Activated CD4-positive, alpha-beta T cell treated with anti-CD3 and anti-CD28 coated beads, Interleukin-2, amount 10 ng/mL, durations not matched to agents 7 days and 5 days (primary cell): ENCODE measurements at places on chromosomes 7 and 10. TPM values are rescaled to one million over a fixed set of nuclear protein-coding genes. Genes with fewer than 3 reads are reported as not detected.

DNA sequence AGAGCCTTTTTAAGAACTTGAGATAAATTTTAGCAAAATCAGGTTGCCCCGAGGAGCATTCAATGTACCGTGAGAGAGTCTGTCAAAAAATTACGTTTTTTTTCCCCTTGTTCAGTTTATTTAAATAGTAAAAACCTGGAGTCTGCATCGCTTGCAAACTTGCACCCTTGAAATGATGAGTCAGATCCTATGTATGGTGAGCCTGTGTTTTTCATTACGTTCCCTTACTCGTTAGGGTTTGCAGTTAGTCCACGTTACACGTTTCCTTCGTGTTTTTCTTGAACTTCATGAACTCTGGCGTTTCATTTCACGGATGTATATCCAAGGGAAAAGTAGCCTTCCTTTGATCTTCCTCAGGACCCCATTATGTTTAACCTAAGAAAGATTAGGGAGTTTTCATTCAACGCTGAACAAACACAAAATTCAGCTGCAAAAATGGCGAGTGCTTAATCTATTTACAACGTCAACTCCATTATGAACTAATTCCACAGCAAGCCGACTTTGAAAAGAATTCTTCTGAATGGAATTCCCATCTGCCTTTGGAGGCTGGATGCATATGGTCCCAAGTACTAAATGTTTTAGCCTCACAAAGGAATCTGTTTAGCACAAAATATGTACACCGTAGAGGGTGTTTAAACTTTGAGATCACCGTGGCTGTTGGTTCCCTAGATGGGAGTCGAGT lies 182.4 kb downstream of the MYOF start:
- DNase-seq: no peak

GRCh38 chr7:101939136-101939695 lies 121.8 kb downstream of the CUX1 start:
- DNase-seq: no peak

FKBP6 gene
- total RNA-seq: not detected

DNA sequence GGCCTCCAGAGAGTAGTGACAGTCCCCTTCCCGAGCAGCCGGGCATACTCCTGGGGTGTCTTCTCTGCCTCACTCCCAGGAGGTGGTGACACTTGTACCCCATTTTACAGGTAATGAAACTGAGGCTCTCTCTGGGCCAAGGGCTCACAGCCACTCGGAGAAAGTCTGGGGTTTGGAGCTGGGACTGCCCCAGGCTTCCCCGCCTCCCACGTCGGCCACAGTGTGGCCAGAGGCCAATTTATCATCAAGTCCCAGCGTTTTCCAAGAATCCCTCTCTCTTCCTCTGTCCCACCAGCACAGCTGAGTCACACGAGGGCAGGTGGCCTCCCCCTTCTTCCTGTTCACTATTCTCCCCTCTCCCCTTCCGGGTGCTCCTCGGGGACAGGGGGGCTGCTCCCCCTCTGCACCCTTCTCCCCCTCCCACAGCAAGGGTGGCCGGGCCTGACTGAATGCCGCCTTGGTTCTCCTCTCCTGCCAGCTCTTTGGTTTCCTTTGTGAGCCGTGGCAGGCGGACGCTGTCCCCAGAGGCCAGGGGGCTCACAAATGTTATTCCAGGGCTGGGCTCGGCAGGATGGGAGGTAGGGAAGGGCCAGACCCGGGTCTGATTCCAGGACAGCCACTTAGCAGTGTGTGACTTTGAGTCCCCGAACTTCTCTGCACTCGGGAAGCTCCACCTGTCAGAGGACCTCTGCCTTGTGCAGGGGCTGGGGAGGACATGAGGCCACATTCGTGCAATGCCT lies 17.7 kb downstream of the CLIP2 start:
- no peak for DNase-seq

GRCh38 chr7:27148756-27149641 lies 1.4 kb upstream of the HOXA6 start:
- DNase-seq: no peak

GRCh38 chr7:20892776-20893175 lies 106.1 kb upstream of the SP8 start:
- DNase-seq: no peak

DNA sequence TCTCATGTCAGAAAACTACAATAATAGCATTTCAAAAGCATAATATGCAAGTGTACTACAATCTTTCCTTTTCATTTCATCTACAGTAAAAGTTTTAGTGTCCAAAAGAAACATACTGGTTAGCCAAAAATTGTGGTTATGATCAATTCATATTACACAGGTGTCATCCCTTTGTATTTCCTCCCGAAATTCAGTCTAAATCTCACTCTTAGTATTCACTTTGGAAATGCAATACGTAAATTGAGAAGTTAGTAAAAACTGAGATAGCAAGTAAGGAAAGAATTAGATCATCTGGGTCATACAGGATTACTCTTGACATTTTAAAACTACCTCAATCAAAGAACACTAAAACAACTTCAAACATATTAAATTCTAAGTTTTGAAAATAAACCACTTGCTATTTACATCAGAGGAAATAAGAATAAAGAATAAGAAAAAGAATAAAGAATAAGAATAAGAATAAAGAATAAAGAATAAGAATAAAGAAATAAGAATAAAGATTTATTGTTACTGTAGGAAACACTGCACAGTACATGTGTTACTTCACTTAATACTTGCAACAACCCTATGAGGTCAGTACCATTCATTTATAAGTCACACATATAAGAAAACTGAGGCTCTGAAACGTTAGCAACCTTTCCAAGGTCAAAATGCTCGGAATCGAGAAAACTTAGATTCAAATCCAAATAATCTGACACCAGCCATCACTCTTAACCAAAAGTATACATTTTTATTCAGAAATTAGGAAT lies 10.5 kb downstream of the SNX13 start:
- DNase-seq: no peak

DEPP1 gene
- total RNA-seq: 0.33 TPM

GRCh38 chr10:93859049-93859655 lies 34.6 kb upstream of the SLC35G1 start:
- DNase-seq: no peak

DNA sequence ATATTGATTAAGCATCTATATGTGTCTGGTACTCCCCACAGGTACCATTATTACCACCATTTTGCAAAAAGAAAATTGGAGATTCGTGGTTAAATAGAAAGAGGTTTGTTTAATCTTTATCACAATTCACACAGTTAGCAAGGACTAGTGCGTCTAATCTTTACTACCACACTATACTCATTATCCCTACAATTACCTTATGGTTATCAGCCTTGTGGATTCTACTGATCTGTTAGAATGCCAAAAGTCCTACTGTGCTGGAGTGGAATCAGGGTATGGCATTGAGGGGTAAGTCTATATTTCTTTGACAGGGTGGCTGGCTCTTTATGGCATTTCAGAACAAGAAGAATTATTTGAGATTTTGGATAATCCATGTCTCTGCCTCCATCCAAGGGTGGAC lies 156.1 kb downstream of the RNLS start:
- no peak for DNase-seq

DNA sequence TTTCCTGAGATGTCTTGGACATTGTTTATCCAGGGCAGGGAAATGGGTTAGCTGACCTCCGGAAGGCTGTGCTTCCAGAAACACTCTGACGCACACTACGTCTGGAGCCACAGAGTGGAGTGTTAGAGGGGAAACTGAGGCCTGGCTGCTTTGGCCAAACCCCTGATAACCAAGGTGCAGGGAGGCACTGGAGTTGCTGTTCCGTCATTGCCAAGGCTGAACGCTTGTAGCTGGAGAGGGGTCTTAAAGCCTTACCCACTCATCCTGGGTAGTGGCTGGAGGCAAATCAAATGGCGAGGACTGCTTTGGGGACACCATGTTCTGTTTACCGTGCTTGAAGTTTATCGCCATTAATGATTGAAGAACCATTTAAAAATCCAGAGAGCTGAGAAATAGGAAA lies 604.1 kb upstream of the FOXK1 start:
- DNase-seq: no peak

- DNase-seq: no peak
These were observed 137.2 kb upstream of the EFCAB10 start for GRCh38 chr7:105718511-105718925.

DNA sequence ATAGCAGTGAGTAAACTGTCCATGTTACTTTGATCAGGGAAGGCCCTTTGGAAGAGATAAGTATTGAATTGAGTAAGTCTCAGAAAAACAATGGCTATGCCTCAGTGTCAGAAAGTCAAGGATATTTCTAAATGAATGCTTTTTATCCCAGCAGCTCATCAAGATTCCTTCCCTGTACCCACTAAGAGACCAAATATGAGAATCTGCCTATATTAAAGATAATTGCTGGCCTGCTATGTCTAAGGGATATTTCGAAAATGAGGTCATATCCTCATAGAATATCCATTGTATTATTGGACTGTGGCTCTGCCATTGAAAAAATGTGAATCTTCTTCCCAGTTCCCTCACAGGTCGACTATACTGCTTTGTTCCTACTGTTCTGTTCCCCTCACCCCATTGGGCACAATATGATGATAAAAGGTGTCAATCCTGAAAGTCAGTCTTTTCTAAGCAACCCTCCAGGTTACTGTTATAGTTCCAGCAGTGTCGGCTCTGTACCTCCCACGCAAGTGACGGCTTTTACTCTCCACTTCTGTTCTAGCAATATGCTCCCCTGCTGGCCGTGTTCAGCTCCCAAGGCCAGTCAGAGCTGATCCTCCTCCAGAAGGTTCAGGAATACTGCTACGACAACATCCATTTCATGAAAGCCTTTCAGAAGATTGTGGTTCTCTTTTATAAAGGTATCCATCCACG lies 51.7 kb downstream of the BZW2 start:
- no peak for DNase-seq

DNA sequence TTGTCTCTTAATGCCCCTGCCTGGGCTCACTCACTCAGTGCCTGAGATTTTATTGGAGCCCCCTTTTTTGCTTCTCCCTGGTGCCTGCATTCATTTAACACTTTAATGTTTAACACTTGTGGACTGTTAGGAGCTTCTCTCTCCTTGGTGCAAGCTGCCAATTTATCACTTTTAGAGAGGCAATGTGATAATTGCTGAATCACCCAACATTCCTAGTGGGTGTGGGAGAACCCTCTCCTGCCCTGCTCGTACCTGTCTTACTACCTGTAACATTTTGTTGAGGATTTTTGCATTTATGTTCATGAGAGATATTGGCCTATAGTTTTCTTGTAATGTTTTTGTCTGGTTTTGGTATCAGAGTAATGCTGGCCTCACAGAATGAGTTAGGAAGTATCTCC lies 13.2 kb downstream of the STAM start:
- DNase-seq: no peak

DNA sequence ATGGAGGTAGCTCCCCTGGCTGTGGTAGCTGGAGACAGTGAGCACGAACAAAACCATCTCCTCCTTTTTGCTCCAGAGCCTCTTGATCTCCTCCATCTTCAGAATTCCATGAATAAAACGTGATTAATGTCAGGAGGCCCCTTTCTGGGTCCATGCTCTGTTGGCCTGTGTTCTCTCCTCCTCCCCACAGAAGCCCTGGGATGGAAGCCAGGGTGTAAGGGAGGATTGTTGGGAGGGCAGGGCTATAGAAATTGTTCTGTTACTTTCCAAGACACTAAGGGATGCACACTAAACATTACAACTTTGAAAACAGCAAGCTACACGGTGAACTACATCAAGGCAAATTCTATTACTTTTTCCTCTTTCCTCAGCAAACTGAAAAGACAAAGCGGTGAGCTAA lies 96.3 kb downstream of the RNF216 start:
- no peak for DNase-seq

DNA sequence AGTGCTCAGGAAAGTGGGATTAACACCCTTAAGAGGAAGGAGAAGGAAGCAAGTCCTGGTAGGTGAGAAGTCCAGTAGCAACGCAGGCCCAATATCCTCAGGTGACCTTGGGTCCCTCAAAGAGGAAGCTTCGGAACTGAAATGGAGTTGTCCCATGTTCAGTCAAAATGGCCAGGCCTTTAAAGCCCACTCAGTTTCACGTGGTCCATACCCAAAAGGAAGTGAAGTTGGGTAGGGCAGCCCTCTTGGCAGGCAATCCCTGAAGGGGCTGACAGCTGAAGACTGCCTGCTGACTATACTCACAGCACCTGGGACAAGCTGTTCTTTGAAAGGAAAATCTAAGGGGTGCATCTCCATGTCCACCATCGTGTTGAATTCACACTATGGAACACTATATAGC lies 3.0 kb downstream of the GSAP start:
- no peak for DNase-seq

PIP gene
- total RNA-seq: not detected

- peak; percentile 35 for DNase-seq
These were observed 852 bp upstream of the KLF6 start for GRCh38 chr10:3785851-3786271.

GRCh38 chr10:71600849-71601248 lies 118.7 kb downstream of the C10orf105 start:
- DNase-seq: no peak

SMIM30 gene
- total RNA-seq: 23.0 TPM

DNA sequence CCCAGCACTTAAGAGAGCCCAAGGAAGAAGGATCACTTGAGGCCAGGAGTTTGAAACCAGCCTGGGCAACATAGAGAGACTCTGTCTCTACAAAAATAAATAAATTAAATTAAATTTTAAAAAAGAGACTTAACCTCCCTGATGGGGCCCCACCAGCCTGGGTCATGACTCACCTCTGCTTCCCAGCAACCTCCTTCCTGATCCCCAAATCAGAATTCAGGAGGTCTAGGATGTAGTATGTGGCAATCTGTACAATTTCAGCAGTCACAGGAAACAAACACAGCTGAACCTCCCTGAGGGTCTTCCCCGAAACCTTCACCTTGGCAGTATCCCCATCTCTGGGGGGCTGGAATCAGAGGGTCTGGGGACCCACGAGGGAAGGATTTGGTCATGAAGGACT lies 9.7 kb upstream of the PPP1R35 start:
- DNase-seq: no peak

AFAP1L2 gene
- 1.1 TPM for total RNA-seq

- no peak for DNase-seq
These were observed 22.7 kb downstream of the CCNY start for GRCh38 chr10:35359056-35359455.

IFIT1B gene
- total RNA-seq: not detected

SH2B2 gene
- 0.50 TPM for total RNA-seq

DNA sequence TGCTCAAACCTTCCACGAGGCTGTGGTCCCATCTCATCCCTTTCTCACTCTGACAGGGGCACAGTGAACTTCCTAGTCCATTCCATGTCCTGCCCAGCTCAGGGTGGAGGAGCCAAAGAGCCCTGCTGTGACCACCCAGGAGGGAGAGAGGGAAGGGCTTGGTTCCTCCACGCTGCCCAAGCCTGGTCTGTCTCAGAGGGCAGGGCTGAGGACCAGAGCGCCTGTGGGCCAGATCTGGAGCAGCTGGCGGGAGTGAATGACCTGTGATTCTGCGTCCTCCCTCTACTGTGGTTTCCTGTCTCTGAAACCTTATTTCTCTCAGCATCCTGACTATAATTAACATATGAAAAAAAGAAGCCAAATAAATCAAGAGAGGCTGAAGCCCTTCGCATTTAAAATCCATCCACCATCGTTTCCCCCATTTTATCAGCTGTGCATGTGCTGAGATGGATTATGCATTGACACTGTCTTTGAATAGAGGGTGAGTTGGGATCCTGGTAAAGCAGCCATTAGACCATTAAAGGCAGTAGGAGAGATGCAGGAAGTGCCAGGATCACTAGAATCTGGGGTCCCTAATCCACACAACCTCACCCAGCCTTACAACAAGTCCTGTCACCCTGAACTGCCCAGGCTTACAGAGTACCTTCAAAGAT lies 165.6 kb downstream of the DPP6 start:
- DNase-seq: no peak

GRCh38 chr7:712381-713138 lies 13.9 kb upstream of the DNAAF5 start:
- no peak for DNase-seq
